ENCODE measurements at places on chromosomes 13 and 19.
A peak's percentile ranks its signal among the peaks of the same experiment; 100 is the strongest.

GRCh38 chr19:16417660-16418596, 53.8 kb downstream of the EPS15L1 start:
- DNase-seq, result peak; percentile 72

GRCh38 chr13:28077231-28077630, 23.1 kb downstream of the FLT3 start:
- DNase-seq, result no peak

GRCh38 chr13:108594153-108594552, 35.3 kb upstream of the MYO16 start:
- no peak for DNase-seq

DNA sequence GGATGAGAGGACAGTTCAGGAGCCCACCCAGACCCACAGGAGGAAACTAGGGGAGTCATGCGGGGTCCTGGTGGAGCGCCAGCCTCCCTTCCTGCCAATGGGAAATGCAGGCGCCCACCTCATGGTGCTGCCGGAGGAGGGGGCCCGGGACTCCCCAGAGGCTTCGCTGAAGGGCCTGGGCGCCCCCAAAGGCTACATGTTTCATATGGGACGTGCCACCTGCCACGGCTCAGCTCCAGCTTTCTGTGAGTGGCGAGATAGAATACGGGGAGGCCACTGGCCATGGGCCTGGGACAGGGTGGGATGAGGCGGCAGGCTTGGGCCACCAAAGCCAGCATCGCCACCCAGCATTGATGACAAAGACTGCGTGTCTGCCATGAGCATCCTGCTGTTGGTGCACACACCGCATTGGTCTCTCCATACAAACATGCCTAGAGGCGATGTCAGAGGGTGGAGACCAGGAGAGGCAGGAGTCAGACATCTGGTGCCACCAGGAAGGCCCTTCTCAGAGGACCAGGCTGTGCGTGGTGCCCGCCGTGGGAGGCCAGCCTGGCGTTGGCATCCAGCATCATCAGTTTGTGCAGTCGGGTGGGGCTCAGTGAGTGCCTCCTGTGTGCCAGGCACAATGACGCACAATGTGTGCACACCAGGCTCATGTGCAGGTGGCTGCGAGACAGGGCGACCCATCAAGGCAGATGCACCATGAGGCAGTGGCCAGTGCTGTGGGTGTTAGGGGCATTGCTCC, 1.2 kb upstream of the F10 start:
- DNase-seq, result no peak

DNA sequence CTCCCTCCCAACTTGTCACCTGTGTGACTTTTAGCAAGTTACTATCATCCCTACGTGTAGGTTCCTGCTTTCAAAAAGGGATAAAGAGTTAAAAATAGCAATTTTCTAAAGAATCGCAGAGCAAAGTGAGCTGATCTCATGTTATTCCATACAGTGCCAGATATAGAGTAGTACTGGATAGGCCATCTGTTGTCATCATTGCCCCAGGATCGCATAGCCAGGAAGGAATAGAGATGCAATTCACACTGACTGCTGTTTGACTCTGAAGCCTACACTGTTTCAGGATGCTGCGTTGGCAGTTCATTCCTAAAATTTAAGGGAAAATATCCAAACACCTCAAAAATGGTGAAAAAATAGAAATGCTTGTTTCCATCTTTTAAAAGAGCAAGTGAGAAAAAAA, 138.9 kb downstream of the SHISA2 start:
- no peak for DNase-seq

- no peak for DNase-seq
Measured at GRCh38 chr19:46913852-46914430, 53.1 kb downstream of the ARHGAP35 start.

GRCh38 chr19:46014941-46015686, 7.7 kb downstream of the PGLYRP1 start:
- peak; percentile 62 for DNase-seq

GRCh38 chr13:101835920-101836319, 383.4 kb downstream of the ITGBL1 start:
- DNase-seq, result no peak
